ENCODE measurements at places on chromosomes 6 and 20.

- DNase-seq, result no peak
Measured at GRCh38 chr6:167573461-167574215, 248.8 kb downstream of the TTLL2 start.

DNA sequence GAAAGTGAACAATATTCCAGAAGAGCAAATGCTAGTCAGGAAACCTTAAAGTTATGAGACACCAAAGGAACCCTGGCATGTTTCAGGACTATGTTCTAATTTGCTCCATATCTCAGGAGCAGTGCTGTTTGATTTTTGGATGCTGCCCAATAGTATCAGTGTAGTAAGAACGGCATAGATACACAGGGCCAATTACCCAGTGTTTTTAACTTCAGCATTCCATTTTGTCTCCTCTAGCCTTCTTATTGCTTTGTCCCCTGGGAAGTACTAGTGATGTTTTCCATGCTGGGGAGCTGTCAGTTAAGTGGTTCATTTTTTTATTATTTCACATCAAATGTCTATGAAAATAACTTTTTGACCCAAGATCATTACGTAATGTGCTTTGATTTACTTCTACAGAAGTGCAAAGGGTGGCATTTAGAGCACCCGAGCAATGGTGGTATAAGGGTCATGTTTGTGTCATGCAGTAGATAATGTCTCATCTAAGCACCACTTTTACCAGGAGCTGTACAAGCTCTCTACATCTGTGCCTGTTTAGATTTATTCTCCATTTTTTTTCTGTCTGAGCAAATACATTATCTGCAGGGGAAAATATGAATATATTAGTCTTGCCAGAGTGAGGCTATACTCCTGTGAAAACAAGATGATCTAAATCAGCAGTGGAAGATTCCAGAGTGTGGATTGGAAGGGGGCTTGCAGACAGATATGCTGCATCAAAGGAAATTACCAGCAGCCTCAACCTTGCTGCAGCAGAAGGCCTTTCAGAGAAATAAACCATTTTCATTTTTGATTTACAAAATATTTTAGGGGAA is 198.8 kb upstream of the OPRM1 start:
- no peak for DNase-seq

DNA sequence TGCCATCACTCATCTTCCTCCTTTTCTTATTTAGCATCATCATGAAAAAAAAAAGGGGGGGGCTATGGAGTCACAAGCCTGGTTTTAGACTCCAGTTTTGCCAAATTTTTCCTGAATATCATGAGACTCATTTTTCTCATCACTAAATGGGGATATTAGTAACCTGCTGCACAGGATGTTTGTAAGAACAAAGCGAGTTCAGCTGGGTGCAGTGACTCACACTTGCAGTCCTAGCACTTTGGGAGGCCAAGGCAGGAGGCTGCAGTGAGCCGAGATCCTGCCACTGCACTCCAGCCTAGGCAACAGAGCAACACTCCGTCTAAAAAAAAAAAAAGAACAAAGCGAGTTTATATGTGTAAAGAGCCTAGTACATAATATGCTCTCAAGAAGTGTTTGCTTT is 82.8 kb downstream of the TFAP2A start:
- DNase-seq, result no peak

DNA sequence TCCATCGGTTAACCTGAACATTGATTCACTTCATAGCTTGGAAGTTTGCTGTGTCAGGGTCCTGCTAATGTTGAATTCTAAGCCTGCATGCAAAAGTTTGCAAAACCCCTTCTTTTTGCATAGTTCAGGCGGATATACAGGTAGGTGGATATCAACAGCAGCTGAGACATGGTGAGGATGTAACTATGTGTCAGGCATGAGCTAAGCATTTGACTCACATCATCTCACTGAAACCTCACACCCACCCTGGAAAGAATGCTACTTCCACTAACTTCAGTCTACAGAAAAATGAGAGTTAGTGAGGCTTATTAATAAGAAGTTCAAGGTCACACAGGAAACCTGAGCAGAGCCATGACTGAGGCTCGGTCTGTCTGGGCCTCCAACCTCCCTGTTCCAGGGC is 276.9 kb downstream of the BMP7 start:
- no peak for DNase-seq

DNA sequence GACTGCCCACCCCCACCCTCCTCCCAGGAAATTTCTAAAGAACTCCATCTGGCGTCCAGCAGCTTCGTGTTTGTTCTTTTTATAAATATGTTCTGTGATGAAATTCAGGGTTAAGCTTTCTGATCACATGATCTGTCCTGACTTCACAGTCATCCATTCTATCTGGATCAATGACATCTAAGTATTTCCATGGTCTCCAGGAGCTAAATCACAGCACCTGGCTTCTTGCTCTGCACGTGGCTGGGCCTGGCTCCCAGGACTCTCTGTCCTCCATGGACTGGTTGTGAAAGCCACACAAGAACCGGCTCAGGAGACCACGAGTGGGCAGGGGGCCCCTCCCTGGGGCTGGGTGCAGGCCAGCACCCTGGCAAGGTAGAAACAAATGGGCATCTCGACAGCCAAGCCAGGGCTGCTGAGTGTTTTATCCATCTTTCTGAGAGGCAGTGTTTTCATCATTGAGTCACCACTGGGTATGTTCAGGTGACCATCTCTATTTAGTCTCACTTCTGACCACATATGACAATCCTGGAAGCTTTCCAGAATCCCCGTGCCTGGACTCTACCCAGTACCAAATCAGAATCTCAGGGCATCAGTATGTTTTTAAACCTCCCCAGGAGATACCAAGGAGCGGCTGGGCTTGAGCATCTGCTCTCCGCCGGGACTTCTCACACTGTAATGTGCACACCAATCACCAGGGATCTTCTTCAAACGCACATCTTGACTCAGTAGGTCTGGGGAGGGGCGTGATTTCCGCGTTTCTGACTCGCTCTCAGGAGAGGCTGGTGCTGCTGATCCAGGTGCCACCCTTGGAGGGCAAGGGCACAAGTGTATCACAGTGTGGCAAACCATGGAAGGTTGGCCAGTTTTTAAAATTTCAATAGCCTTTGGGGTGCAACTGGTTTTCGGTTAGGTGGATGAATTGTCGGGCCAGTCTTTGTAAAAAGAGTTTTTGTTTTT is 31.6 kb upstream of the PXDC1 start:
- no peak for DNase-seq

GRCh38 chr20:5606350-5606749 is 143.9 kb upstream of the SHLD1 start:
- DNase-seq, result no peak

GRCh38 chr6:22709803-22710202 is 140.4 kb downstream of the HDGFL1 start:
- DNase-seq, result no peak

GRCh38 chr6:54020334-54020733 is 90.9 kb upstream of the MLIP start:
- no peak for DNase-seq

GRCh38 chr6:161830866-161831616 is 557.2 kb upstream of the AGPAT4 start:
- no peak for DNase-seq

DNA sequence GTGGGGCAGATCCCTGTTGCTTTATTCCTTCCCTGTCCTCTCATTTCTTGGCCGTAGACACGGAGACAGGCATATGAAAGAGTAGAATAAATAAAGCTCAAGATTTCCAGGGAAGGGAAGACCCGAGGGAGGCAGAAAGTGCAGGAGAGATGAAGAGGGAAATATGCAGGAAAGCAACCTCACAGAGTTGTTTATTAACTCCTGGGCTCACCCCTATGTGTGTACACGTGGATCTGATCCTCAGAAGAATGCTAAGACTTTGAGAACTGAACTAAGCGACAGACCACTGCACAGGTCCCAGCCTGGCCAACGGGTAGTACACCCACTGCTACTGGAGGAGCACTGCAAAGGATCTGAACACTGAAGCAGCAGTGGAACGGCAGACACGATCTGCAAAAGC is 156.2 kb downstream of the KIF16B start:
- no peak for DNase-seq

DNA sequence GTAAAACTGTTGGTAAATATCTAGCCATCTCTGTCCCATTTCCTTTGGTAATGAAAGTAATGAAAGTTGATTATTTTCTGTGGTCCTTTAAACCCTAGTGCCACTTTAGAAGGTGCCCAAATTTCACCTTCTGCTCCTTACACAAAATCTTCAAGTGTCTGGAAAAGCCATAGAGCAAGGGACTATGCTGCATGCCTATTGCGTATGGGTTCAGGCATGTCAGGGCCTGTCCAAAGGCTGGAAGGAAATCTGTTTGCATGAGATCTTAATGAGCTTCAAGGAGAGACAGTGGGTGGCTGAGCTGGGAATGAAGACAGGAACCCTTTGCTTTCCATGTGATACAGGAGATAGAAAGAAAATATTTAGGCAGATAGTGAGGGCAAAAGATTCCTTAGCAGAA is 66.6 kb upstream of the CCN6 start:
- no peak for DNase-seq

GRCh38 chr6:17987697-17988421 is 424 bp upstream of the KIF13A start:
- DNase-seq, result peak; percentile 23

DNA sequence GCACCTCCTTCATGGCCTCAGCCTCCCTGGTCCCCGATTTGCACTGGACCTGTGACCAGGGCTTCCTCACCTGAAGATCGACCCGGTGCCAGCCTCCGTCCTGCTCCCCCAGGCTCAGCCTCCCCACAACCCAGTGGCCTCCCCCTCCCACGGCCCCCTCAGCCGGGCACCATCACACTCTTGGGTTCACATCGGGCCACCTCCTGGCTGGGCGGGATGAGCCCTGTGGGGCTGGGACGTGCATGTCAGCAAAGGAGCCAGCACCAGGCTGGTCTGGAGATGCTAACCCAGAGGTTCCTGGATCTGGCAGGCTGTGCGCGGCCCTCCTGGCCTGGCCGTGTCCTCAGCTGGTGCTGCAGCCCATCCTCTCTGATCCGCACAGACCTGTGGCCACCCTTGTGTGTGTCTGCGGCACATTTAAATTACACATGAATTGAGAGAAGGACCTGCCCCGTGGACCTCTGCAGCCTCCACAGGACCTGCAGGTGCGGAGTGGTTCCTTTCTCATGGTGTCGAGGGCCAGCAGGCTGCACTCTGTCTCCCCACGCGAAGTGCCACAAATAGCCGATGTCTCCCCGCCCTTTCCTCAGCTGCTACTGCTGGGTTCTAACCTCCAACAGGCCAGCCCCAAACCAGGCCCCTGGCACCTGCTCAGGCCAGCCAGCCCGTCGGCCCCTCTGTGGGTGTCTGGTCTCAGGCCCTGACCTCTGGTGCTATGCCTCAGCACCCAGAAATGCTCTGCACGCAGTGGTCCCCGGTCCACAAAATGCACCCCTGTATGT is 237.5 kb downstream of the ERMARD start:
- no peak for DNase-seq

GRCh38 chr6:159805440-159806020 is 5.5 kb downstream of the PNLDC1 start:
- no peak for DNase-seq

DNA sequence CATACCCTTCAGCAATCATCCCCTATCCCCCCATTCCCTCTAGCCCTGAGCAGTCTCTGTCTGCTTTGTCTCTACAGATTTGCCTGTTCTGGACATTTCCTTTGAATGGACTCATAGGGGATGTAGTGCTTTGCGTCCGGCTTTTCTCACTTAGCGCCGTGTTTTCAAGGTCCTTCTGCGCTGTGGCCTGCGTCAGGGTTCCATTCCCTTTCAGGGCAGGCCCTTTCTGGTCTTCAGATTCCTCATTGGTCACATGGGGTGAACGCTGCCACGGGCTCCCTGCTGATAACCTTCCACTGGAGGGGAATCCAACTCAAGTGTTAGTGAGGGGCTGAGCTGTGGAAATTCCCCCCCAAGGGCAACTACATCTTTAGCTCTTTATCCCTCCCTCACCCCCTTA is 36.4 kb upstream of the APCDD1L start:
- no peak for DNase-seq

- DNase-seq, result no peak
Measured at GRCh38 chr6:116975600-116975999, 98.6 kb downstream of the RFX6 start.

- DNase-seq, result no peak
Measured at GRCh38 chr6:153123801-153124200, 7.3 kb downstream of the RGS17 start.

- no peak for DNase-seq
Measured at GRCh38 chr20:53565254-53565653, 28.4 kb downstream of the ZNF217 start.

DNA sequence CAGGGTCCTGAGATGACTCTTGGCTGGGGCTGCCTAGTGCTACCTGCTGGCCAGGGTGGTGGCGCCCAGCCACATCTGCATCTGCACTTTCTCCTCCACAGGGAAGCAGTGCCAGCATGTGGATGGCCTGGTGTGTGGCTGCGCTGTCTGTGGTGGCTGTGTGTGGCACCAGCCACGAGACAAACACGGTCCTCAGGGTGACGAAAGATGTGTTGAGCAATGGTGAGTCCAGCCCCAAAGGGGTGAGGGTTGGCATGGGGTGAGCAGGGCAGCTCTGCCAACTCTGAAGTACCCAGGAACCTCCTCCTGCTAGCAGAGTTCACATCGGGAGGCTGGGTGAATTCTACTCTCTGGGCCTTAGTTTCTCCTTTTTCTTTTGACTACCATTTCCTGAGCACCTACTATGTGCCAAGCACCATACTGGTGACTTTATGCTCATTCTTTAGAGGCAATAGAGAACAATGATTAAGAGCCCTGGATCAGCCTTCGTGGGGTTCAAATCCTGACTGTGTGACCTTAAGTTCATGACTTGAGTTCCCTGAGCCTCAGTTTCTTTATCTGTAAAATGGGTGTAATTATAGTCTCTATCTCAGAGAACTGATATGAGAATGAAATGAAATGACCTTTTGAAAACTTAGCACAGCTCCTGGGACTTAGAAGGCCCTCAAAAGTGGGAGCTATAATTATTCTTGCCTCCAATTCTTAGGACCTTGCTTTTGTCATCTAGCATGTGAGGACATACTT is 2.1 kb downstream of the BPIFB4 start:
- no peak for DNase-seq

- DNase-seq, result no peak
Measured at GRCh38 chr6:32386040-32386439, 14.3 kb upstream of the TSBP1 start.

- DNase-seq, result no peak
Measured at GRCh38 chr6:149015535-149016525, 269.0 kb downstream of the UST start.

- DNase-seq, result no peak
Measured at GRCh38 chr6:24851086-24851485, 52.4 kb upstream of the ARMH2 start.

- no peak for DNase-seq
Measured at GRCh38 chr6:148892247-148892646, 145.4 kb downstream of the UST start.

DNA sequence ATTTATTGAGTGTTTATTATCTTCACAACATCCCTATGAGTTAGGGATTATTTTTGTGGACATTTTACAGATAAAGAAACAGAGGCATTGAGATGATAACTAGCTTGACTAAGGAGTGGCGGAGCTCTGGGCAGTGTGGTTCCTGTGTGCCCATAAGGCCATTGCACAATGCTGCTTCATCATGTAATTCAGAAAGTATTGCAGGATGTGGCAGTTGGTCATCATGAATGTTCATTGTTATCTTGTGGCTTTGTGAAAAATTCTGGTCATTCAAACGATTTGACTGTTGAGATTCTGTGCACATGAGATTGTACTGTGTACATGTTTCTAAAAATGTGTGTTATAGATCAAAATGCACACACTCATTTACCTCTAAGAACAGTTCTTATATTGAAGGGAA is 150.8 kb downstream of the ESR1 start:
- peak; percentile 15 for DNase-seq

Data from CD4-positive, alpha-beta T cell treated with Interferon alpha-2 for 1 hour (primary cell).